NCI-H524 (cell line): ENCODE measurements at places on chromosomes 6 and 20.

- no peak for DNase-seq
Measured at GRCh38 chr6:134878136-134878535, 71.8 kb downstream of the ALDH8A1 start.

DNA sequence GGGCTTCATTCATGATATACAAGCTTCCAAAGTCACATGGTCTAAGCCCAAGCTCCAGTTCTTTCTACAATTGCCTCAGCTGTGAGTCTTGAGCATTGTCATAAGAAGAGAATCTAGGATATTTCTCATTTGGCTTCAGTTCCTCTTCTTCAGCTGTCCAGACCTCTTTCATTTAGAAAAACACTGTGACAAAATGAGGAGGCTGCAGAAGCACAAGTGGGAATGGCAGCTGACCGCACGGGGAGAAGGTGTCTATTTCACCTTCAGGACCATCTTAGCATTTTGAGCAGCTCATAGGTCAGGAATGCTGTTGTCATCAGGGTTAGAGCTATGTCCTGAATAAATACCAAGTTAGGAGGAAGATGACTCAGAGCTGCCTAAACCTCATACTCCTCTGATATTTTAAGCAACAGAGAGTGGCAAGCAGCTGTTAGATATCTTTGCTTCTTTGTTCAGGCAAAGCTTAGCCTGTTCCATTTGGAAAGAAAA, 390.1 kb upstream of the CITED2 start:
- DNase-seq = no peak

DNA sequence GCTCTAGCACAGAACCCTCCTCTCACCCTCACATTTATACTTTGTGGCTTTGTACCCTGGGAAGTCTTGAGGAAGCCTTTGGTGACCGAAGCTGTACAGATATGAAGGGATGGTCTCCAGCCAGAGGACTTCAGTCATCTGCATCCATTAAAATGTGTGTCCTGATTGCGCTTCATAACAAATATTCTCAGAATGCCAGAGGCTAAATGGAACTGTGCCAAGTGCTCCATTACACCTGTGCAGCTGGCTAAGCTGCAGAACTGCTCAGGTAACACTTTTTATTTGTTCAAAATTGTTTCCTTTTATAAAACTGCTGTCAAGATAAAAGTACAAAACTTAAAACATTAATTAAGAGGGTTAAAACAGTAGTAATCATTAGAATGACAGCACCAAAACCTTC, 22.3 kb downstream of the TPBG start:
- no peak for DNase-seq

DNA sequence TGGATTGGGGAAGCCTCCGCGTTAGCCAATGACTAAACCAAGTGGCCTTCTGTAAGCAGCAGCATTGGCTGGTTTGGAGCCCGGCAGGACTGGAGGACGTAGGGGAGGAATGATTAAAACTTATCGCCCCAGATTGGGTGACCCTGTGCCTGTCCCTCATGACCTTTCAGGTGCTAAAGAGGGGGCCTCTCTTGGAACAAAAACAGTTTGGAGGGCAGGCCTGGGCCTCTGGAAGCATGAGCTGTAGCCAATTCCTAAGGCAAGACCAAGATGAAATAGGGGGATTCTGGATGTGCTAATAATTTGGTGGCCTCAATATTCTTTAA, 1.4 kb downstream of the GMPR start:
- DNase-seq = peak; percentile 77

- no peak for DNase-seq
Measured at GRCh38 chr6:110514818-110515217, 38.4 kb upstream of the SLC22A16 start.

- no peak for DNase-seq
Measured at GRCh38 chr6:150710236-150710635, 110.6 kb downstream of the PLEKHG1 start.

- DNase-seq = no peak
Measured at GRCh38 chr20:56758706-56759105, 129.6 kb downstream of the TFAP2C start.

- DNase-seq = peak; percentile 10
Measured at GRCh38 chr6:70520575-70520974, 46.2 kb upstream of the SDHAF4 start.

DNA sequence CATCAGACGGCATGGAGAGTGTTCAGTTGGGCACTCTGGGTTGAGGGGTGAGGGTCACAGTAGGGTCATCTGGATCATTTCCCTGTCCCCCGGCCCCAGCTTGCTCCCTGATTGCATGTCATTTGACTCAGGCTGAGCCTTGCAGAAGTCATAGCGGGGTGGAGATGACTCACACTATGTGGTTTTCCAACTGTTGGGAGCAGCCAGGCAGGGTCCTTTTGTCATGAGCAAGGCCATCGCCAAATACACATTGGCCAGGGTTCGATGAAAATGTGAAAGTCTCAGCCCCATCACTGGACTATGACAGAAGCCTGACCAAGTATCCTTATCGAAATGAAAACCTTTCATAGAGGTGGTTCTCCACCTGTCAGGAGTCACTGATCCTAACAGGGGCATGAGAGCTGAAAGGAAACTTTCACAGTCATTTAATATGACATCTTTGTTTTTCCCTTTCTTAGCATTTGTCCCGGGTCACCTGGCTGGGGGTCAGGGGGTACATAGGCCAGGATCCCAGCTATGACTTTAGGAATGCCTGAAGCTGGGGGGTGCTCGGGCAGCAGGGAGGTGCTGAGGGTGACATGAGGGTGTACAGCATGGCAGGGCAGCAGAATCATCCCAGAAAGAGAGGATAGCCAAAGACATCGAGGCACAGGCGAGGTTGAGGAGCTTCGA, 70.2 kb upstream of the CD93 start:
- DNase-seq = no peak

DNA sequence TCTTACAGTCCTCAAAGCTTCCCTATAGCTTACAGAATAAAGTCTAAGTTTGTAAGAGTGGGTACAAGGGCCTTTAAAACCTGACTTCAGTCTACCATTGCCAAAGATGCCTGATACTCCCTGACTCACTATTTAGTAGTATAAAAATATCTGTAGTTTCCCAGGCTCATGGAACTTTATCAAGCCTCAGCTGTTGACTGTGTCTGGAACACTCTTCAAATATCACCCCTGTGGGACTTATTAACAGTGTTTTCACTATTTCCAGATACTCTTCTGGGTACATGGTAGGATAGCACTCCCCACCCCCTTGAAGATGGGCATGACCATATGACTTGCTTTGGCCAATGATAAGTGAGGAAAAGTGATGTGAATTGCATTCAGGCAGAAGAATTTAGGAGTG, 105.3 kb upstream of the TENT5A start:
- DNase-seq = no peak

DNA sequence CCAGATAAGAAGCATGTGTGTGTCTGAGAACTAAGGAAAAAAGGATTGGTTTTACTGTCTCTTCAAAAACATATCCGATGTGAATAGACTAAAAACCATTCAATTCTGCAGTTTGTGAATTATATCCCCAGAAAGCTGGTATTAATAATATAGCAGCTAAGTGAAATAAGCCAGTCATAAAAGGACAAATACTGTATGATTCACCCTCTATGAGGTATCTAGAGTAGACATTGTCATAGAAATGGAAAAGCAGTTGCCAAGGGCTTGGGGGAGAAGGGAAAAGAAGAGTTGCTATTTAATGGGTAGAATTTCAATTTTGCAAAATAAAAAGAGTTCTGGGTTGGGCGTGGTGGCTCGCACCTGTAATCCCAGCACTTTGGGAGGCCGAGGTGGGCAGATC, 137.5 kb downstream of the ATXN1 start:
- no peak for DNase-seq

DNA sequence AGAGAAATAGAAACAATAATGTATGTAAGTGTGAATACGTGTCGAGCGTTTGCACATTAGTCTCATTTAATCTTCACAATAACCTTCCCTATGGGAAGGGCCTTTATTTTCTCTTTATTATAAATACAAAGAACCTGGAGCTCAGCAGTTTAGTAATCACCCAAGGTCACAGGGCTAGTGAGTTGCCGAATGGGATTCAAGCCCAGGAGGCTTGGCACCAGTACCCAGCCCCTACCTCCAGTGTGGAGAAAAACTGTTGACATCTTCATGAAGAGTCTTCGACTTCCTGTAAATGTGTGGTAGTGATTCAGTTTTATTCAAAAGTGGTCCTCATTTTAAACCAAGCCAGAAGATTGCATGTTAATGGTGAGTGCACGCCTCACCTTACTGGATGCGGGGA, 162.8 kb downstream of the SCML4 start:
- DNase-seq = no peak

DNA sequence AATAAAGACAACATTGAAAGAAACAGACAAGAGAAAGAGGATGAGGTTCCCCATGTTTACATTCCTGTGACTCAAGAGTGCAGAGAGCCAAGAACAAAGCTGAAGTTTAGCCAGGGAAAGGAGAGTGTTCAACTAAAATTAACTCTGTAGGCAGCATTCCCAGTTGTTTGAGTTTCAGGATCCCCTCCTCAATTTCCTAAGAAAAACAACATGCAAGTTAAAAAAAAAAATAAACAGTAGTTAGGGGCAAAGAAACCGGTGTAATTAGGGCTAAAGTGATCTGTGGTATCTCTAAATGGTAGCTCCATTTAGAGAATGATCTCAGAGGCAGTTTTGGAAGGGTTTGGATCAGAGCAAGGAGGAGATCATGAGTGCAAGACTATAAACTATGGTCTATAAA, 30.9 kb upstream of the RAB23 start:
- DNase-seq = no peak

GRCh38 chr6:12984776-12985175, 268.2 kb downstream of the PHACTR1 start:
- DNase-seq = no peak

DNA sequence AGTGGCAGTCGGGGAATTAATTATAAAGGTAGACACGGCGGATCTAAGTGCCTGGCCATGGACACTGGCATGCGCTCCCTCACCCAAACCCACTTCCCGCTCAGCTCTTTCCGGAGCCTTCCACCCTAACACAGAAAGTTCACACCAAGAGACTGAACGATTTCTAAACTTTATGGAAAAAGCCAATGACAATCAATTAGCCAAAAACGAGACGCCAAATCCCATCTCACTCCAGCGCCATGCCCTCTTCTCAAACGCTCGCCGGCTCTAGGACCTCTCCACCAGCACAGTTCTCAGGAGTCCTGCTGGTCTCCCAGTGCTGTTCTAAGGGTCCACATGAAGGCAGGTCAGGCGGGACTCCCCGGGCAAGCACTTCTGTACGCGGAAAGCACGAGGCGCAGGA, 641 bp downstream of the SF3B5 start:
- DNase-seq = no peak

- no peak for DNase-seq
Measured at GRCh38 chr20:6767126-6767535, 355 bp upstream of the BMP2 start.

- no peak for DNase-seq
Measured at GRCh38 chr6:123953920-123954319, 150.3 kb downstream of the NKAIN2 start.

DNA sequence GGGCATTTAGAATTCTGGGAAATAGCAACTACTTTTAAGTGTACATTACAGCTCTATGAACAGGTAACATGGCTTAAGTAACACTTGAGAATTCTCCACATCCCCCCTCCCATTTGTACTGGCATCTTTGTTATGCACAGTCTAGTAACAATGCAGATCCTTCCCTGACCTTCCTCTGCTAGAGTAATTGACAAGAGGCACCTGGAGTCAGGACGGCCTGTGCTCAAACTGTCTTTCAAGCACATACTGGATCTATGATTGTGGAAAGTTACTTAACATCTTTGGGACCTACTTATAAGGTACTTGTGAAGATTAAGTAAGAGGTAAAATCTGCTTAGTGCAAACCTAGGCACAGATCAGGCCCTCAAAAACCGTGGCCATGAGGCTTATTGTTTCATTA, 21.9 kb upstream of the GSTA3 start:
- DNase-seq = peak; percentile 96

DNA sequence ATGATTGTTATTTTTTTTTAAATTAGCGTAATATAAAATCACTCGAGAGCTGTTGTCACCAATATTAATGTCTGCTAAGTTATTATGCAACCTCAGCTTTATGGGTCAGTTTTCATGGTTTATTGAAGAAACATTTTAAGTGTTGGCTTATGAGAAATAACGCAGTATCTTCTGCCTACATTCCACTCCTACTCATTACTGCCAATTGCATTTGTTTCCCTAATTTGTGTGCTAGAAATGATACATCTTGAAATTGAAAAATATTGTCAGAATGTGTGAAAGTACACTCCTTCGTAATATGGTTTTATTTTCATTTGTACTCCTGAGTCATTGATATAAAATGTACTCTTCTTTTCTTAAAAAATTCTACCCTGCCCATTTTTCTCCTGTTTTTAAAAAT, 333.3 kb upstream of the HSF2 start:
- DNase-seq = no peak

DNA sequence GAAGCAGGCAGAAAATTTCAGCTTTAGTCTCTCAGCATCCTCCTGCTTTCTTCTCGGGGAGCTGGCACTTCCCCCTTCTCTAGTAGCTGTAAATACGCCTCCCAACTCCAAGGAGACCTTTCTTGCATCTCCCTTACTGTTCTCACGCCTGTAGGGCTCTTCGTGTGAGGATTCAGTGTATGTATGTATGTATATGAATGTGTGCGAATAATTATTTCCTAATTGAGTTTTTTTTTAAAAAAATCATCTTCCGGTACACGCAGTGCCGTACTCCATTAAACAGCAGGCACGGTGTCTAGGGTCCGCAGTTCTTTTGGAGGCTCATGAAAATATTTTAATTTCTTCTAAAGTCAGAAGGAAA, 85.4 kb downstream of the HFE start:
- peak; percentile 37 for DNase-seq

- no peak for DNase-seq
Measured at GRCh38 chr6:155162682-155163081, 101.1 kb upstream of the CLDN20 start.

GRCh38 chr6:142874676-142875075, 70.3 kb downstream of the HIVEP2 start:
- no peak for DNase-seq
